ENCODE measurements at places on chromosomes 16 and 17.

- no peak for DNase-seq
Measured at GRCh38 chr16:21642861-21643260, 9.5 kb downstream of the IGSF6 start.

- peak; percentile 48 for DNase-seq
Measured at GRCh38 chr16:12002447-12003006, 26.0 kb downstream of the SNX29 start.

DNA sequence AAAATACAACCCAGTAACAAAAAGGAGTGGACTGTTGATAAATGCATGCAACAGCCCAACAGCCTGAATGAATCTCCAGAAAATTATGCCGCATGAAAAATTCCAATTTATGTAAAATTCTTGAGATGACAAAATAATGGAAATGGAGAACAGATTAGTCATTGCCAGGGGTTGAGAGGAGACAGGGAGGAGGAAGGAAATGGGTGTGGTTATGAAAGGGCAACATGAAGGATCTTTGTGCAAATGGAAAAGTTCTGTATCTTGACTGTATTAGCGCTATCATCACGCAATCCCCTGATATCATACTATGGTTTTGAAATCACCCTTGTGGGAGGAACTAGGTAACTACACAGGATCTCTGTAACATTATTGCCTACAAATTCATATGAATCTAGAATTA, 1058.3 kb upstream of the RBFOX1 start:
- DNase-seq: no peak

DNA sequence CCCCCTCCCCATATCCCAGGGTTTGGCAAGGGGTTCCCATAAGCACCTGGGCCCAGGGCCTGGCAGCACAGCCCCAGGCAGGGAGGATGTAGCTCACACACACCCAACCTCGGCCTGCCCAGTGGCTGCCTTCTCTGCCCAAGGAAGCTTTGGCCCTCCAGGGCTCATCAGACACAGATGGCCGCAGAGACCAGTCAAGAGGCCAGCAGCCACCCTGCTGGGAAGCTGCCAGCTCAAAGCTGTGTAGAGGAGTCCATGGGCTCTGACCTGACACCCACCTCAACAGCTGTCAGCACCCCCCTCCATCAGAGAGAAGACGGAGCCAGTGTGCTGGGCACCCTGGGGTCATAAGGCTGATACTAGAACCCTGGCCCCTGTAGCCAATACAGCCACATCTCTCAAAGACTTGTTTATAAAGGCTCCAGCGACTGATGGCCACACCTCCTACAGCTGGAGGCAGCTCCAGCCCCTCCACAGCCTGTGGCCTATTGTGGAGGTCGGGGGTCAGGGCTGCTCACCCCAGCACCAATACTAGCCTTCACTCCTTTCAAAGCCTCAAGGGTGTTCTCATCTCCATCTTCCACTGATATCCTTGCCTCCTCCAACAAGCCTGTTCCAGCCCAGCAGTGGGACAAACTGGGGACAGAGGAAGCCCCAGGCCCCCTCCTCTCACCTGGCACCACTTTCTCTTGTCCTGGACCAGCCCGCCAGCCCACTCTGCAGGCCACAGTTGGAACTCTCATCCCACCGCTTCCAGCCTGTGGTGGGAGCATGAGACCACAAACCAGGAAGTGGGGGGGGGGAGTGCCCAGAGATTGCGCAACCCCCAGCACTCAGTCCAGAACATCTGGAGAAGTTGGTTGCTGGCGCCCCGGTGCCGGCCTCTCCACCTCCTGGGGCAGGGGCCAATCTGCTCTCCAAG, 2.2 kb upstream of the MPG start:
- DNase-seq: peak; percentile 84

DNA sequence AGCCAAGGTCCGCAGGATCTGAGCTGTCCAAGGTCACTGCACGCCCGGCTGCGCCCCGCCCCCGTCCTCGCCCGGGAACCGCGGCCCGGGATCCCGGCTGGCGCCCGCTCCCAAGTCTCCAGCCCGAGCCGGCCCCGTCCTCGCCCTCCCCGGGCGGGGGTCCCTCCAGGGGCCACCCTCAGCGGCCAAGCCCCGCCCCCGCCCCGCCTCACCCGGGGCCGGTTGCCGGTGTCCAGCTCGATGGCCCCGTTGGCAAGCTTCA, 216 bp downstream of the VPS9D1 start:
- no peak for DNase-seq

GRCh38 chr16:5005916-5006315, 27.8 kb downstream of the NAGPA start:
- no peak for DNase-seq

DNA sequence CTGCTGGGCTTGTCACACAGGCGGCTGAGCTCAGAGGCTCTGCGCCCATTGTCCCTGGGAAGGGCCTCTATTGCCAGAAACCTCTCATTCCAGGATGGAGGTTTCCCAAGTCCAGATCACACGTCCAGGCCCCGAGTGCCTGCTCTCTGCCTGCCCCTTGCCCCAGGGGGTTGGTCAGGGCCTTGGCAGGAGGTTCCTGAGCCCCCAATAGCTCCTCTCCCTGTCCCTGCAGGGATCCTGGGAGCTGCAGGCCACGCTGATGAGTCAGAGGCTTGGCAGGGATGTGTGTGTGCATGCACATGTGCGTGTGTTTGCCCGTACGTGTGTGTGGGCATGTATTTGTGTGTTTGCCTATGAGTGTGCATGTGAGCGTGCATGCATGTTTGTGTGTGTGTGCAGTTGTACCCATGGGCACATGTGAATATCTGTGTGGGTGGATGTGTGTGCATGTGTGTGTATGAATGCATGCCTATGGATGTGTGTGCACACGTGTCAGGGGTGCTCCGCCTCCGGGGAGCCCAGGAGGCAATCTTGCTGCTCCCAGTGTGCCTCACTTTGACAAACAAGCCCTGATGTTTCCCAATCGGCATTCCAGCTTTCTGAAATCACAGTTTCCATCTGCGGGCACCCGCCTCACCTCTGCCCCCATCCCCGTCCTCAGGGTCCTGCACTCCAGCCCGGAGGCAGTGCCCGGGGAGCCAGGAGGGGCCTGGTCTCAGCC, 98.4 kb upstream of the GSE1 start:
- peak; percentile 99 for DNase-seq

DNA sequence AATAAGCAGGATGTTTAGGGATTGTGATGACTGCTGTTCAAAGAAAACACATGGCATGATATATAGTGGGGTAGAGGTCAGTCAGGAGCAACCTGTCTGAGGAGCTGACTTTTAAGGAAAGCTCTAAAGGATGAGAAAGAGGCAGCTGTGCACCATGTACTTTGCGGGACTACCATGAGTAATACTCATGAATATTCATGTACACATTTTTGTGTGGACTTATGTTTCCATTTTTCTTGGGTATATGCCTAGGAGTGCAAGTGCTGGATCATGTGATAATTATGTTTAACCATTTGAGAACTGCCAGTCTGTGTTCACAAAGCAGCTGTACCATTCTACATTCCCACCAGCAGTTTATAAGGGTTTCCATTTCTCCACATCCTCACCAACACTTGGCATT, 35.8 kb downstream of the BEAN1 start:
- peak; percentile 40 for DNase-seq

- DNase-seq: no peak
Measured at GRCh38 chr16:58960034-58960433, 225.9 kb upstream of the GOT2 start.

- DNase-seq: peak; percentile 20
Measured at GRCh38 chr17:1561420-1562175, 994 bp downstream of the PITPNA start.

- DNase-seq: no peak
Measured at GRCh38 chr16:29893553-29893952, 5.8 kb downstream of the SEZ6L2 start.

- no peak for DNase-seq
Measured at GRCh38 chr17:2338315-2338657, 985 bp downstream of the SGSM2 start.

GRCh38 chr17:46935658-46936266, 12.8 kb downstream of the GOSR2 start:
- peak; percentile 16 for DNase-seq

GRCh38 chr17:83186751-83187421, 107.5 kb downstream of the METRNL start:
- DNase-seq: no peak

GRCh38 chr17:31314782-31315100, 887 bp upstream of the EVI2B start:
- DNase-seq: no peak

GRCh38 chr17:32127158-32127897, 15.0 kb upstream of the RHOT1 start:
- DNase-seq: peak; percentile 69

GRCh38 chr16:78065319-78065718, 34.1 kb upstream of the WWOX start:
- DNase-seq: no peak

DNA sequence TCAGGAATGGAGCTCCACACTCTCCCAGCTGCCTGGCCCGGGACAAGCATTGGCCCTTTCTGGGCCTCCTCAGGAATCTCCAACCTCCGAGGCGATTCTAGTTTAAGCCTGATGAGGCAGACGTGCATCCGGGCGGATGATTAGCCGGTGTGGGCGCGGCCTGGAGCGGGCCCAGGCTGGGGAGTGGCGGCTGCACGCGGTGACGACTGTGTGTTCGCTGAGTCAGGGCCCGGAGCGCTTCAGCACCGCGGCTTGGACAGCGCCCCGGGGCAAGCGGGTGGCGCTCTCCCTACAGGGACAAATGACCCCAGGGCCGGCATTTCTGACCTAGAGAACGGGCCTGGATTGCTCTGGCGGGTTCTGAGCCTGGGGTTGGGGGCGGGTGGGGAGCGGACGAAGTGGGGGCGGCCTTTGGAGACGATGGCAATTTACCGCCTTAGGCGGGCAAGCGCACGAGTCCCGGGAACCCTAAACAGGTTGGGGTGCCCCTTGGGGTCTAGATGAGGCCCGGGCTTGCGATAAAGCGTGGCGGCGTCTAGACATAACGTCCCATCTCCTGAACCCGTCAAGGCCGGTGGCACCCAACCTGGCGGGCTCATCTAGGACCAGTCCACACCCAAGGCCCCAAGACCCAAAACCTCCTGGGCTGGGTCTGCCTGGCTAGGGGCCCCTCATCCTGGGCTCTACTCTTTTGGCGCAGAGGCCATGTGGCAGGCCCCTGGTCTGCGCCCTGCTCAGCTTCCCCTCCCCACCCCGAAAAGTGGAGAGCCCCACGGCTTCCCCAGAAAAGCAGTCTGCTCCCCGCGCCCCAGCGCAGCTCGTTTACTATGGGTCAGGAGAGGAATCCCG, 22.3 kb upstream of the ZNHIT3 start:
- DNase-seq: peak; percentile 76

- no peak for DNase-seq
Measured at GRCh38 chr17:357644-358043, 5.0 kb upstream of the RPH3AL start.

- DNase-seq: no peak
Measured at GRCh38 chr17:48102798-48103715, 1.8 kb upstream of the CBX1 start.

DNA sequence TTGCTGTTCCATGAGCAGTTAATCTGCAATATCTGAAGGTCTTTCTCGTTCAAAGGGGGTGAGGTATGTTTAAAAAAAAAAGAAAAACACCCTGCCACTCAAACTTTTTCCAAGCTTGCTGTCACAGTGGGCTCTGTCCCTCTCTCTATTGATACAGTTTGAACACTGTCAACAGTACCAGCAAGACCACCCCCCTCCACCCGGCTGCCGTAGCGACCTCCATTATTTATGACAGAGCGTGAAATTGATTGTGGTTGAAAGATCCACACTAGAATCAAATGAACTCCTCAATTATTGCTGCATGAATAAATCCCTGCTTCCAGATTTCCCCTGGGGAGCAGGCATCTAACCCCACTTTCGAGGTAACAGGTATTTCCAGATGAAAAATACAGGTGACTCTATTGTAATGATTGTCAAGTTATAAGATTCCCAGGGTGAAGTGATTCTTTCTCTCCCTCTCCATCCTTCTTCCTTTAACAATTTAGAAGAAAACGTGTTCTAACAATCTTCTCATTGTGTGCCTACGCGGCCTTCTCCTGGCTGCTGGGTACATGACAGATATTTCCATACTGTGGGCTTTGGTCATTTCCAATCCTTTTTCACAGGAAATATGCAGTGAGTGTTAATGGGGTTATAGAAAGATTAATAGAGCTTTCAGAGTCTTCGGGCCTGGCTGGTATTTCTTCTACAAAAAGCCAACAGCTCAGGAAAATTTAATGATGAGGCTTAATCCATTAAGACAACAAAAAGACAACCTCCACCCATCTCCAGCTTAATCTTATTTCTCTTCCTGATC, 135.7 kb upstream of the C16orf82 start:
- no peak for DNase-seq

- no peak for DNase-seq
Measured at GRCh38 chr17:55655777-55656176, 66.9 kb downstream of the TMEM100 start.

DNA sequence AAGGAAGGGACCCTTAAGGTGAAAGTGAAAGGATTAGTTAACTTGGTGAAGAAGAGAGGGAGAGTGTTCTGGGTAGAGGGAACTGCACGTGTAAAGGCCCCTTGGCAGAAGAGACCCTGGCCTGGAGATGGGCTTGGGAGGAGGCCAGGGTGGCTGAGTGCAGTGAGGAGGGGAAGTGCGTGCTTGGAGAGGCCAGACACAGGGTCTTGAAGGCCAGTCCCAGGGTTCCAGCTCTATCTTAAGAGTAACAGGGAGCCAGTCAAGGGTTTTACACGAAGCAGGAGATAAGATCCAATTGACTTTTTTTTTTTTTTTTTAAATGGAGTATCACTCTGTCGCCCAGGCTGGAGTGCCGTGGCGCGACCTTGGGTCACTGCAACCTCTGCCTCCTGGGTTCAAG, 15.2 kb upstream of the DOK4 start:
- no peak for DNase-seq

- DNase-seq: peak; percentile 81
Measured at GRCh38 chr16:12874186-12874585, 27.2 kb upstream of the SHISA9 start.

DNA sequence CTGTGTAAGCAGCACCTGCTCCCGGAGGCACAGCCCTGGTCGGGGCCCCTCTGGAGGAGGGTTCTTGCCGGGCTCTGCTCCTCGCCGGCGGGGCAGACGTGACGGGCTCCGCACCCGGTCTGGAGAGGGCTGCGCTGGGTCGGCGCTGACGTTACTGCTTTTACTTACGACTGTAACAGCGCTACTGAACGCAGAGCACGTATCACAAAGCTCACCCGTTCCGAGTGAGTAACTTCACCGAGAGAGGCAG, 1.3 kb upstream of the RAB40C start:
- DNase-seq: peak; percentile 47

- DNase-seq: no peak
Measured at GRCh38 chr17:76428511-76428910, 24.4 kb downstream of the UBE2O start.

DNA sequence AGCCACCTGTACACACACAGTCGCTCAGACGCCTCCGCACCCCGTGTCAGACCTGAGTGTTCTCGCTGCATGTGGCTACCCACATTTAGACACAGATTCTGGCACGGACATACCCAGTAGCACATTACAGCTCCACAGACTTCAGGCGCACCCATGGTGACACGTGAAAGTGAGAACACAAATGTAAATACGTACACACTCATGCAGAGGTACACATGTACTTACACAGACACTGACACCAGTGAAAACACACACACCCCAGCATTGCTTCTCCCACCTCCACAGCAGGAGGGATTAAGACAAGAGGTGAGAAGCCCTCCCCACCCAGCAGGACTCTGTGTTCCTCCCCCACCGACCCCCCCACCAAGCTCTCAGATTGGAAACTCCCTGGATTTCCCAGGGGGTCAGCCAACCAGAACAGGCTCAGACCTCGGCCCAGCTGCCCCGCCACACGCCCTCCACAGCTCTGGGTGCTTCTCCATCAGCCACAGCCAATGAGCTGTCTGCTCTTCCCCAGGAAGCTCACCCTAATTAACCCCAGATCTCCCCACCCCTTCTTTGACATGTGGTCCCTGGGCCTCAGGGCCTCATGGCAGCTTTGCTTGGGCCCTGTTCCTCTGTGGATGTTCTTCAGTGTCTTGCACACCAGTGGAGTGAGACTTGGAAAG, 5.3 kb upstream of the FOXN1 start:
- no peak for DNase-seq
